Forelimb muscle (tissue), 1 donor: ENCODE measurements at places on chromosomes 5 and 9. TPM values are rescaled to one million over a fixed set of nuclear protein-coding genes. Genes with fewer than 3 reads are reported as not detected.

Gene GGTA1
- 9.1 TPM for polyA plus RNA-seq

Gene PPP2R2B
- 0.76 TPM for polyA plus RNA-seq

- no peak for DNase-seq
These were observed 1060.5 kb upstream of the DMAC1 start for GRCh38 chr9:8860086-8860485.

GRCh38 chr5:88872971-88873370, 10.0 kb downstream of the MEF2C start:
- no peak for DNase-seq

- DNase-seq = no peak
These were observed 26.7 kb upstream of the SEC16A start for GRCh38 chr9:136509549-136509948.

Gene PCDHGA7
- 1.4 TPM for polyA plus RNA-seq

DNA sequence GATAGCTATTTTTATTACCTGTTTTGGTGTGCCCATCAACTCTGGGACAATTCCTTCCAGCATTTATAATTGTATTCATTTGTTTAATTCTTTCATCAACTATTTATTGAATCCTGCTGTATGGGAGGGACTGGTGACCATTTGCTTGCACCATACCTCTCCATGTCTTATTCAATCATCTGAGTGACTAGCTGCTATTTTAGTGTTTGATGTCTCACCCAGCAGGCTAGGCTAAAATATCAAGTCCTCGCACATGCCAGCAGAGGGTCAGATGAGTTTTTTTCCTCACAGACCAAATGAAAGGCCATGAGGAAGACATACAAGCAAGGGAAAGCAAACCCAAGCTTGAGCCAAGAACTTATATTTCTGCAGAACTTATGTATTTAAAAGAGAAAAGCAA, 63.9 kb downstream of the CETN3 start:
- no peak for DNase-seq

GRCh38 chr5:129691220-129691619, 56.7 kb upstream of the MINAR2 start:
- no peak for DNase-seq

DNA sequence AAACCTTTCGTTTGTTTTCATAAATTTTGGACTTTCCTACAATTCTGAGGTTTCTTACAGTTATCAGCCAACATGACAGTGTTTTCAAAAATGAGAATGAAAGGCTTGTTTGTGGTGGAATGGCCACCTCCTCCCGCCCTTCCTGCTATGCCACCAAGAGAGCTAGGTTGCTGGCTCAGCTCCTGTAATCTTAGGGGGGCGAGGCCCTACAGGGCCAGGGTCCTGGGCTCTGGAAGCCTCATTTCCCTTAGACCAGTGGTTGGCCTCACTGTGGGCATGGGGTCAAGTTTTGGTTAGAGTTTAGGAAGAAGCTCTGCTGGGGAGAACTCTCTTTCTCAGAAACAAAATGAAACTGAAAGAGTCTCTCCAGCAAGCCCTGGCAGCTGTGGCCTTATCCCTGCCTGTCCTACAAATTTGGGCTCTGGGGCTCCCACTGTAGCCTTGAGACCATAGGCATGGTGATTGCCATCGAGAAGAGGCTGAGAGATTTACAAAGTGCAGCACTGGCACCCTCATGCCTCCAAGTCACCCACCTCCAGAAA, 66.2 kb downstream of the IRX1 start:
- no peak for DNase-seq

DNA sequence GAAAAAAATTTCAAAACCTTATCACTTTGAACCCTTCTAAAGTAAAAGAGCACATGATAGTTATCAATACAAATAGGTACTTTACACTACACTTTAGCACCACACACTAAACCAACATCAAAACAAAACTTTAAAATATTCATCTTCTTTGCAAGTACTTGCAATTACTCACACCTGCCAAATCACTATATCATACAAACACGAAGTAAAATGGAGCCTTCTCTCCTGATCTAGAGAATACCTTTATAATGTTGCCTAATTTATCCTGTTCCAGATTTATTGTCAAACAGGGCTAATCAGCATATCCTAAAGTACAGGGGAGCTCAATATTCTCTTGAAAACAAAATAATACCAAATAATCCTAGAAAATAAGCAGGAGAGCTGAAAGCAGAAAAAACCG, 3.0 kb downstream of the RNF145 start:
- no peak for DNase-seq

DNA sequence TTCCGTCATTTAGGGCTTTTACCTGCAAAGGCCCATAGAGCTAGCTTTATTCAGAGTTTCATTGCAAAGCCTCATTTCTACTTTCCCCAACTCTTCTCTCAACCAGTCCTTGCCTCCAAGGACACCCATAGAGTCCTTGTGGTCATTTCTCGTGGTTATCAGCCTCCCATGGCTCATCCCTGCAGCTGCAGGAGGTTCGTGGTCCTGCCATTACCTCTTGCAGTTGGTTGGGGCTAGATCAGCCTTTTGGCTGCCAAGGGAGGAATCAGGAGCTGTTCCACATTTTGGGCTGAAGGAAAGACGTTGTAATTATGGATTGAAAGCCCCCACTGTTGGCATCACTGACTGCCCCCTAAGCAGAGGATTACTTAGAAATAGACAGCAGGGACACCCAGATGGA, 231.0 kb downstream of the MAN2A1 start:
- DNase-seq = no peak

GRCh38 chr5:97134634-97135033, 7.8 kb downstream of the LIX1 start:
- DNase-seq = no peak

GRCh38 chr5:116137544-116138378, 52.9 kb downstream of the COMMD10 start:
- DNase-seq = peak; percentile 49

- DNase-seq = no peak
These were observed 114.2 kb upstream of the ICE1 start for GRCh38 chr5:5308319-5308718.

DNA sequence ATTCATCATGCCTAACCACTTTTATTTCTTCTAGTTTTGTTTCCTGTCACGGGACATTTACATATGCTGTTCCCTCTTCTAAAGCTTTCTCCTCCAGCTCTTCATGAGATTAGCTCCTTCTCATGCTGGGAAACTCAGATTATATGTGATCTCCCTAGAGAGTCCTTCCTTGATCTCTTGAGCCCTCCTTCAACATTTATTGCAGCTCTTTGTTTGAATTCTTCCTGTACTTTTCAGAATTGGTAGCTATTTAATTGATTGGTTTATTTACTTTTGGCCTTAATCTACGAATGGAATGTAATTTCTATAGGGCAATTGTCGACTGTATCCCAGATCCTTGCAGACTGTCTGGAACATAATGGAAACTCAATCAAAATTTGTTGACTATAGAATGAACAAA, 9.7 kb upstream of the TRPM3 start:
- DNase-seq = no peak

- no peak for DNase-seq
These were observed 1429.1 kb downstream of the MAT2B start for GRCh38 chr5:164934561-164934960.

DNA sequence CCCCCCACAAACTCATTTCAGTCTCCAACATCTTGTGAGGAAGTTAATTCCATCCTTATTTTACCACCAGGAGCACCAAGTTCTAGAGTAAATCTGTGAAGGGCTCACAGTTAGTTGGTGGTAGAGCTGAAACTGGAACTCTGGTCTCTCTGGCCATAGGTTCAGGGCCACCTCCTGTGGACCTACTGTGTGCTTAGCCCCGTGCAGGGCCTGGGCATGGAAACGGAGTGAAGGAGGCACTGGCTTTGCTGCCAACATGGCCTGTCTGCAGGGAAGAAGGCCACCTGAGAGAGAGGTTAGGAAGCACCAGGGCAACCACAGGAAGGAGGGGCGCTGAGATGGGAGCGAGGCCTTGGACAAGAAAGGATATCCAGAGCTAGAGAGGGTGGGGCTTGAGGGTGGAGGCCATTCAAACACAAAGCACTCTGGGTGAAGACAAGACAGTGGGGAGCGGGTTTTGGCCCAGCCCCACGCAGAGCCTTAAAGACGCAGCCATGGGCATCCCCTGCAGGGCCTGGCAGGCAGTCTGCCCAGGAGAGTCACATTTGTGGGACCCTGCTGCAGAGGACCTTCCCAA, 16.0 kb upstream of the DAB2IP start:
- DNase-seq = no peak

Gene ZSWIM6
- polyA plus RNA-seq = 7.8 TPM

Gene FAXDC2
- 14.0 TPM for polyA plus RNA-seq

Gene ZNF367
- polyA plus RNA-seq = 5.2 TPM

DNA sequence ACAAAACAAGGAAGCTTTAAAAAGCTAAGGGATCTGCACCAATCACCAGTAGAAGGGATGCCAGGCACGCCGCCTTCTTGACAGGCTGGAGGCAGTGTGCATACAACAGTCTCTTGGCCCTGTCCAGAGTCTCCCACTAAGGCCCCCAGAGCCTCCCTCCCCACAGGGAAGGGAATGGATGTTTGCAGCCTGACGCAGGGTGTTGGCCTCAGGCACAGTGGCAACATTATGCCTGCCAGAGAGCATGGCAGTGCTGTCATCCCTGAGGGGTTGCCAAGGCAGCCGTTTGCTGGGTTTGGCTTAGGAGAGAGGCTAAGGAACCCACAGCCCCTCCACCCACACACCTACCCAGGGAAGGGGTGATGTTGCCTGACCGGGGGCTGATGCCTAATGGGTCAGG, 4.8 kb downstream of the HBEGF start:
- DNase-seq = no peak

Gene PLPP1
- 47.1 TPM for polyA plus RNA-seq

DNA sequence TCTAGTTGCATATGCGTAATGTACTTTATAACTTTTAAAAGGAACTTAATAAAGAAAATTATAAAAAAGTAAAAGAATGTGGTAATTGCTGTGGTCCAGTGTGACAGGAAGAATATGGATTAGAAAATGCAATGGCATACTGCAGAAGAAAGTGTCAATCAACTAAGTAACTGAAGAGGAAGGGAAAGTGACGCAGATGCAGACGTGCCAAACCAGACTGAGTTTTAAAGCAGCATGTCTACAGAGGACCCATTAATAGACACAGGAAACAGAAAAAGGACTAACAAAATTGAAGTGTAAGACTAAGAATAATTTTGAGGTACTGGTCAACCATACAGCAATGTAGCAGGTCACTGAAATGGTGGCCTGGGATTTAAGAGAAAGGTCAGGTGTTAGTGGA, 73.3 kb downstream of the DPYSL3 start:
- DNase-seq = no peak

- DNase-seq = no peak
These were observed 420.8 kb upstream of the IRX4 start for GRCh38 chr5:2303431-2304100.

Gene FBXO4
- polyA plus RNA-seq = 12.9 TPM

Gene CTXN3
- polyA plus RNA-seq = 1.0 TPM

DNA sequence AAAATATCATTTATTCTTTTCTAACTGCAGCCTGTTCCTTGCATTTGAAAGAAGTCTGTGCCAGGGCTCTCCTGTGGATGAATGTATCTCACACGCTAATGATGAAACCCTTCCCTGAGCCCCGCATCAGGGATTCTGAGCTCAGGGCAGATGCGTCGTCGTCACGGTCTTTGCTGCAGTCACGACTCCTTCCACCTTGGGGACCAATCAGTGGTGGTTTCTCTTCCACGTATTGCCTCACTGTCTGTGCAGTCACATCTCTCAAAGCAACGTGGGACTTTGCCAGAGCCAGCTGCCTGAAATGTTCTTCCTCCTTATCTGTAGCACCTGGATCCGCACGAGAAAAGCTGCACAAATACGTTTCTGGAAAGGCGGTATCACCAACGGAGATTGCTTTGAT, 13.9 kb upstream of the UBE2QL1 start:
- no peak for DNase-seq

GRCh38 chr5:87916320-87916719, 352.3 kb downstream of the TMEM161B start:
- DNase-seq = no peak

DNA sequence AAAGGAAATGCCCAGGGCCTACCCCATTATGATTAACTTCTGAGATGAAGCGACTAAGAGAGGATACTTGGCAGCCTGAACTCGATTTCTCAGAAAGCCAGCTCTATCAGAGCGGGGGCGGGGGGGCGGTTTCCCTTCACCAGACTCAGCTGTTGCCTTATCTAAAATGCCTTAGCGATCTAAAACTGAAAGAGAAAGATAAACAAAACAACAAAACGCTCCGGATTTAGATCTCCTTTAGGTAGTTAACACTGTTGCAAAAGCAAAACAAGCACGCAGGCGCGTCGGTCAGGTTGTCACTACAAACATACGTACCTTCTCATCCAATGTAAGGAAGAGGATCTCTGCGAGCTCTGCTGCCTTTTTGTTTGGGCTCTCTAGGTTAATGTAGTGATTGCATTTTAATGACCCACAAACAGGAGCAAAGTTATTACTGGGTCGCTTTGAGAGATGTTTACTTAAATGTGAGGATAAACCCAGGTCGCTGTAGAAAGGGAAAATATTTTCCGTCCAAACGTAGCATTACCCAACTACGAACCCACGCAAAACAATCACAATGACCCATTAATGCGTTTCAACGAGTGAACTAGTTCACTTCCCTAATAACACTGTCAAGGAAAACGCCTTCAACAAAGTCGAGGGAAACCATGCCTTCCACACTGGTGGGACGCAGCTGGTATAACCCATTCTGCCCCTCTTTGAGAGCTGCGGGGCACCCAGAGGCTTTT, 982 bp downstream of the EPB41L4A start:
- DNase-seq = no peak

Gene GAPT
- polyA plus RNA-seq = 0.66 TPM

- DNase-seq = no peak
These were observed 1669.3 kb upstream of the CDH9 start for GRCh38 chr5:28707706-28708105.

- no peak for DNase-seq
These were observed 31.4 kb upstream of the SARDH start for GRCh38 chr9:133769511-133770075.

DNA sequence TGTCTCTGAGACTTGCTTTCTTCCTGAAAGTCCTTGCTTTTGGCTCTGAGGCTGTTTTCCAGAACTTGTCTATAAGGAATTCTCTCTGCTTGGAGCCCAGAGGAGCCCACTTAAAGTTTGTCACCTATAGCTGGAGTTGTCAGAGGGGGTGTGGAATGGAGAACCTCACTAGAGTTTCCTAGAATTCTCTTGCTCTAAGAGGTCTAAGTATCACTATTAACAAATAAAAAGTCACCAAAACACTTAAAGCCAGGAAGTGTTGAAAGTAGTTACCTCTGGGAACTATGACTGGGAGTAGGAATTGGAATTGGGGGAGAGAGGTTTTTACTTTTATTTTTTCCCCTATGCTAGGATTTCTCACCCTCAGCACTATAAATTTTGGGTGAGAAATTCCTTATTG, 15.0 kb downstream of the SIT1 start:
- no peak for DNase-seq

Gene SARDH
- 5.4 TPM for polyA plus RNA-seq

- DNase-seq = no peak
These were observed 93.1 kb upstream of the SMARCA2 start for GRCh38 chr9:1922026-1922425.

- DNase-seq = peak; percentile 82
These were observed 92.4 kb downstream of the ARL15 start for GRCh38 chr5:54217826-54218503.

Gene ECM2
- polyA plus RNA-seq = 26.4 TPM

Gene DCAF12
- 32.2 TPM for polyA plus RNA-seq

- DNase-seq = no peak
These were observed 831 bp downstream of the KLHL3 start for GRCh38 chr5:137734962-137735554.

GRCh38 chr9:127857278-127857677, 2.8 kb upstream of the ENG start:
- DNase-seq = no peak
